ENCODE measurements at places on chromosomes 4 and X.

- DNase-seq: no peak
These were observed 118.7 kb upstream of the AP1S2 start for GRCh38 chrX:15973299-15973698.

- no peak for DNase-seq
These were observed 131.8 kb downstream of the CLCN5 start for GRCh38 chrX:50054147-50054546.

- DNase-seq: no peak
These were observed 45.0 kb upstream of the MSANTD1 start for GRCh38 chr4:3203971-3204431.

GRCh38 chrX:10233696-10234095 lies 76.9 kb downstream of the CLCN4 start:
- no peak for DNase-seq

DNA sequence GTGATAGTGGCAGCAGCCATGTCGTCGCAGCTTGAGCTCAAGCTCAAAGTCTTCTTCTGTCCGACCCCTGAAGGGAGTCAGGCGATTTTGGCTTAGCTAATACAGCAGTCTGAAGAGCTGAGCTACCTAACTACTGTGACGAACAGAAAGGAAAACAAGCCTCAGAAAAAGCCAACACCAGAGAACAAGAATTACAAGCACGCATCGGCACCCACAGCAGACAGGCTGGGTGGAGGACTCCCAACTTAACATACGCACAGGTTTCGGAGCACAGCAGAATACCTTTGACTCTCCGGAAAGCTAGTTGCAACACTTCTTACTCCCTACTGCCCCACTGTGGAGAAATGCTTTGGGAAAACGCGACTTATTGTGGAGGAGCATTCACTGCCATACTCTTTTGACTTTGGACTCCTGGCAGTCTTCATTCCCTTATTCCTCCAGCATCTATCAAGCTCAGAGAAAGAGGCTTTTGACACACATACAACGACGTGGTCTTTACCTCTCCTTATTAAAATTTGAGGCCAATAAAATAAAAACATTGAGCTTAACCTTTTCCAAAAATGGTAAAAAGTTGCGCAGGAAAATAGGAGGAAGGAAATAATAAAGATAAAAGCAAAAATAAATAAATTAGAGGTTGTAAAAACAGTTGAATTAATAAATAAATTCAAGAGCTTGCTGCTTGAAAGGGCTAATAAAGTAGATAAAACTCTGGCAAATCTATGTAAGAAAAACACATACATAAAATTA lies 41.3 kb upstream of the GPC3 start:
- peak; percentile 0 for DNase-seq

DNA sequence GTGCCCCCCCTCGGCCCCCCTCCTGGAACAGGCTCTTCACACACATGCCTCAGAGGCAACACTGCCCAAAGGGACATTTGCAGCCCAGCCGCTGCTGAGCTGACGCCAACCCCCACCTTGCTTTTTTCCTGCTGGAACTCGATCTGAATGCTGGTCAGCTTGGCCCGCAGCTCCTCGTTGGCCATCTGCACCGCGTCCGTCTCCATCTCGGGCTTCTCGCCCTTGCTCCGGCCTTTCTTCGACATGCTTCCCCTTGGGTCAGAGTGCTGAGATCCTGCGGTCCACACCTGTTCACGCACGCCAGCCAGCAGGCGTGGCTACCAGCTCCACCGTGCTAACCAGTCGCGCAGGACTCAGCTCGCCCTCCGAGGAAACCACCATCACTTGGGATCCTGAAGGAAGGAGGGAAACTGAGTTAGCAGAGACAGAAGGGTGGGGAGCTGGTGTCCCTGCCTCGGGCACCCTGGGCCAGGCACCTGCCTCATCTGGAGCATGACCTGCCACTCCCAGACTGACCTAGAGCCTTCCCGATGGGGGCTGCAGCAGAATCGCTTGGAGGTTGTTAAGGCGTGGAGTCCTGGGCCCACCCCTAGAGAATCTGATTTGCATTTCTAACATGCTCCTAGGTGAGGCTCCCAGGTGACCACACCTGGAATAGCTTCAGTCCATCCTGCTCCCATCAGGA lies 87.6 kb downstream of the JAKMIP1 start:
- DNase-seq: peak; percentile 50

- DNase-seq: peak; percentile 31
These were observed 288.5 kb upstream of the ZCCHC13 start for GRCh38 chrX:74015379-74016019.

DNA sequence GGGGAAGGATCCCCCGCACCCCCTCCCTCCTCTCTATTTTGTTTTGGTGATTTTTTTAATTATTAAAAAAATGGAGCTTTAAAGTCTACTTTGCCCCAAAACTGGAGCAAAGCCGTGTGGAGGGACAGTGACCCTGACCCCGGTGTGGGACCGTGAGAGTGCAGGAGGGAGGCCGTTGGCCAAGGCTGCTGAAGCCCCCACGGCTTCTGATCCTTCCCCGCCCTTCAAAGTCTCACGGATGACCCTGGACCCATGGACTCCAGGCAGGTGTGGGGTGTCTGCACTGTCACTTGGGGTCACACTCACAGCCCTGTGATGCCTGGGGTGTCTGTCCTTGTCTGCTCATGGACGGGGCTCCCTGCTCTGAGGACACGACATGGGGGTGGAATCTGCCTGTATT lies 133.3 kb downstream of the CPZ start:
- DNase-seq: no peak

DNA sequence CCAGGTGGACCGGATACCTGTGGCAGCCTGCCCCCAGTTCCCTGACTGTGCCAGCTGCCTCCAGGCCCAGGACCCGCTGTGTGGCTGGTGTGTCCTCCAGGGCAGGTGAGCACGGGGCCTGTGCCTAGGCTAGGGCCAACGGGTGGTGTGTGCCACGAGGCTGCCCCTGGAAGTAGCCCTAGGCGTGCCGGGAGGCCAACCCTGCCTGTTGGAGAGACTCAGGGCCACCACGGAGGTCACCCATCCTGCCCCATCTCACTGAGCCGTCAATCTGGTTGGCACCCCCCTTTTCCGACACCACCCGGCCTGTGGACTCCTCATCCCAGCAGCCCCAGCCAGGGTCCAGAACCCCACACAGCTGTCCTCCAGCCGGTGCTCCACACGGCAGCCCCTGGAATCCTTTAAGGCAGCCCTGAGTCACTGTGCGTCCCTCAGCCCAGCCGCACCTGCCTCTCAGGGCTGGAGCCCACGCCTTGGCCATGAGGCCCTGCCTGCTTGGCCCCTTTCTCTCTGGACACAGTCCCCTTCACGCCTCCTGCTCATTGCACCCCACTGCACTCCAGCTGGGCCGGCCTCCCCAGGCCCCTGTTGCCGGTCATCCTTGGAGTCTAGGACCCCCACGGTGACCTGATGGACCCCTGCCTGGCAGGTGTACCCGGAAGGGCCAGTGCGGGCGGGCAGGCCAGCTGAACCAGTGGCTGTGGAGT lies 5.3 kb downstream of the PLXNB3 start:
- no peak for DNase-seq
